Kidney epithelial cell (primary cell): ENCODE measurements at places on chromosomes 12 and 14.

GRCh38 chr14:92984082-92984788, 61.3 kb downstream of the CHGA start:
- no peak for DNase-seq

DNA sequence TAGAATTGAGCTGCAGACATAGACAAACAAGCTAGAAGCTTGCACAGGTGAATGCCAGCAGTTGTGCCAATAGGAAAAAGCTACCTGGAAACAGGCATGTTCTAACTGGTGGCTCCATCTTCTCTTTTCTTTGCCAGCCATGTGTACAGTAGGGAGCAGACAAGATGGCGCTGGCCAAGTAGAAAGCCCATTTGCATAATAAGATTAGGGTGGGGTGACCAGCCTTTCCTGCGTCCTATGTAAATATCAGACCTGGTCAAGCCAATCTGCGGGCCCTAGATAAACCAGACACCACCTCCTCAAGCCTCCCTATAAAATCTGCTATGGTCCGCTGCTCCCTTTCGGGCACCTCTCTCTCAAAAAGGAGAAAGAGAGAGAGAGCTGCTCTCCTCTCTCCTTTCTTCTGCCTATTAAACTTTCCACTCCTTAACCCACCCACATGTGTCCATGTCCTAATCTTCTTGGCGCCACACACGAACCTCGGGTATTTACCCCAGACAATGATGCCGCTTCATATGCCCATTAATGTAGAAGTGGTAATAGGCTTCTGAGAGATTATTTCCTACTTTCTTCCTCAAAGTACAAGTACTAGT, 201.0 kb downstream of the SLC25A21 start:
- no peak for DNase-seq

GRCh38 chr12:57459055-57459749, 383 bp upstream of the GLI1 start:
- peak; percentile 79 for DNase-seq

GRCh38 chr14:104112609-104113571, 25.5 kb upstream of the KIF26A start:
- no peak for DNase-seq
